ENCODE measurements at places on chromosomes 11 and 22. TPM values are rescaled to one million over a fixed set of nuclear protein-coding genes. Genes with fewer than 3 reads are reported as not detected.
A peak's percentile ranks its signal among the peaks of the same experiment; 100 is the strongest.

- no peak for DNase-seq
Observed at GRCh38 chr22:42430528-42431125, 1.6 kb downstream of the NFAM1 start.

Gene TMEM45B
- 2.6 TPM for polyA plus RNA-seq

GRCh38 chr11:86978756-86979608 is 23.8 kb upstream of the FZD4 start:
- DNase-seq, result no peak

Gene RFPL1
- polyA plus RNA-seq, result not detected

DNA sequence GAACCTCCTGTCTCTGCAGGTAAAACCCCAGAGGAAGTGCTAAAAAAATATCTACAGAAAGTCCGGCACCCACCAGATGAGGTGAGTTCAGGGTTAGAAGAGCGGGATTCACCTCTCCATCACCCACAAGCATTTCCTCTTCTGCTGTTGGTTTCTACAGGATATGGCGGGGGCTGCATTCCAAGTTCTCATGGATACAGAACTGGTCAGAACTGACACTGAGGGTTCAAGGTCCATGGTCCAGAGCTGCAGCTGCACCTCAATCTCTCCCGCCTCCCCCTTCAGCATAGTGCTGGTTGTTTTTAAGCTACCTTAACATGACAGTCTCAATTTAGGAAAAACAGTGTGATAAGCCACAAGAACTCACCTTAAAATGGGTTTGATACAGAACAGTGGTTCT is 19.2 kb downstream of the DTX4 start:
- no peak for DNase-seq

Gene VSIG10L2
- polyA plus RNA-seq, result 0.09 TPM

DNA sequence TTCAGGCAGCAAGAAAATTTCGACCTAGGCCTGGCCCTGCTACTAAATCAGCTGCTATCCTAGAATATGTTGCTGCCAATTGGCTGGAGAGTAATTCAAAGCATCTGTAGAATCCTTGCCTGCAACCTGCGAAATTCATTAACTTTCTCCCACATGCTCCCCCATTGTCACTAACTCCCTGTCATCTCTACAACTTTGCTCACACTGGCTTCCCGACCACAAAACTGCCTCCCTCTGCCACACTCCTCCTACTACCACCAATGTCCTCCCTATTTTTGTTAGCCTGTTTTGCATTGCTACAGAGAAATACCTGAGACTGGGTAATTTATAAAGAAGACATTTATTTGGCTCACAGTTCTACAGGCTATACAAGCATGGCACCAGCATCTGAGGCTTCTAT is 570.6 kb downstream of the INSC start:
- DNase-seq, result no peak

GRCh38 chr11:44759743-44760476 is 33.1 kb downstream of the TSPAN18 start:
- no peak for DNase-seq

- no peak for DNase-seq
Observed at GRCh38 chr22:44639891-44640617, 62.0 kb upstream of the PRR5 start.

Gene POU2AF3
- polyA plus RNA-seq, result not detected

GRCh38 chr11:14554959-14555358 is 34.8 kb upstream of the PSMA1 start:
- no peak for DNase-seq

- no peak for DNase-seq
Observed at GRCh38 chr11:108338750-108339149, 115.9 kb downstream of the ATM start.

Gene BTBD18
- not detected for polyA plus RNA-seq

GRCh38 chr22:41943661-41944209 is 3.2 kb downstream of the CENPM start:
- no peak for DNase-seq

GRCh38 chr22:28894334-28894733 is 11.0 kb downstream of the ZNRF3 start:
- DNase-seq, result peak; percentile 38

DNA sequence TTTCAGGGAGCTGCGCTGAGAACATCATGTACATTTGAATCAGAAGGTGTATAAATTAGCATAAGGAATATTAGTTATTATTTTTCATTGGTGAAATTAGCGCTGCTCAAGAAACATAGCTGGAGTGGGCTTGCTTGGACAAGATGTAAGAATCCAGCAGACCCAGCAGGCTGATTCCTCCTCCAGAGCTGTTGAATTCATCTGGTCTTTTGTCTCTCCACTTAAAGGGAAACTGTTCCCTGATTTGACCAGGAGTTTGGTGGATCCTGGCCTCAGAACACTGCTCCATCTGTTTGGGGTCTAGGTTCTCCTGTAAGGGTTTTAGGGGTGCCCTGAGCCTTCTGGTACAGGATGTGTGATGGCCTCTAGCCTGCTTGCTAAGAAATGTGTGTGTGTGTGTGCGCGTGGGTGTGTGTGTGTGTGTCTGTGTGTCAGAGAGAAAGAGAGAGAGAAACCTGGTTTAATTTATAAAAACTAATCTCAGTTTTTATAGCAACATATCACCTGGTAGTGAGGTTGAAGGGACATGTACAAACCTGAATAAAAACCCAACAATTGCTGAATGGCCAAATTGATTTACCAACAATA is 8.3 kb upstream of the SORL1 start:
- DNase-seq, result no peak

GRCh38 chr11:110035357-110035756 is 57.8 kb upstream of the ZC3H12C start:
- no peak for DNase-seq

Gene FREY1
- 0.32 TPM for polyA plus RNA-seq

Gene OOSP4B
- not detected for polyA plus RNA-seq

DNA sequence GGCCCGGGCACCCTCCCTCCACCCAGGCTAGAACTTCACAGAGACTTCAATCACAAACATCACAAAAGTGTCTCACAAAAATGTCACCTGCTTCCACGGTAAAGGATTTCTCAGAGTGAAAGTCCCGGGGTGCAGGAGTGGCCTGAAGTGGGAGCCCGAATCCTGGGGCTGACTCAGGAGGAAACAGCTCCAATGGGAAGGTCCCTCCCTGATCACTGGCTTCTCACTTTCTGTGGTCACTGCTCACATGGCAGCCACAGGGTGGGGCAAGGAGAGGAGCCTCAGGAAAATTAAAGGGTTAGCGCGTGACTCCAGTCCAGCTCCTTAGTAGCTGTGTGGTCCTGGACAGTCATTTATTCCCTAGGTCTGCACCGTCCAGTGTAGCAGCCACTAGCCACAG is 564.5 kb upstream of the B3GAT1 start:
- no peak for DNase-seq

Gene MS4A15
- polyA plus RNA-seq, result not detected

- DNase-seq, result no peak
Observed at GRCh38 chr11:46026606-46027293, 94.5 kb downstream of the PHF21A start.

DNA sequence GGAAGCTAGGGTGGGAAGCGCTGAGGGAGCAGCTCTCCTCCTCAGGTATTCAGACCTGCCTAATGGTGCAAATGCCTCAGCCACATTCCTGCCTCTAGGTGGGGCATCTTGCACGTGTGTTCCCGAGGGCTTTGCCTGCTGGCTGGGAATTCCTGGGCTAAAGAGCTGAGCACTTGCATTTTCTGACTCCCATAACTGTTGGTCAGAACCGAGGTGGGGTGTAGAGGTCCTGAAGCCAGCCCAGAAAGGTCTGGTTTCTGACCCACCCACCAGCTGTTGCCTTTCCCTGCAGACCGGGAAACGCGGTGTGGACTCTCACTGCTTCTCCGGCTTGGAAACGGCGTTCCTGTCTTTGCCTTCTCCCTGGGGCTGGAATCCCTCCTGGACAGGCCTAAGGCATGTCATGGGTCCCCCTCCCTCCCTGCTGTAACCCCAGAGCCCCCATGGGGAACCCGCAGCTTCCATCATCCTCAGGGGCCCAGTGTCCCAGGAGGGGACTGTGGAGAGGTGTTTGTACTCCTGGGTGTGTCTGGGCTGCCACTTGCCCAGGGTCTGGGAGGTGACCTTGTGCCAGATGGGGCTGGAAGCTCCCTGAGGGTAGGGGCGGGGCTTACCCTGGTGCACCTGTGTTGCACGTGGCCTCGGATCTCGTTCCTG is 24.0 kb upstream of the SMIM38 start:
- DNase-seq, result peak; percentile 58

DNA sequence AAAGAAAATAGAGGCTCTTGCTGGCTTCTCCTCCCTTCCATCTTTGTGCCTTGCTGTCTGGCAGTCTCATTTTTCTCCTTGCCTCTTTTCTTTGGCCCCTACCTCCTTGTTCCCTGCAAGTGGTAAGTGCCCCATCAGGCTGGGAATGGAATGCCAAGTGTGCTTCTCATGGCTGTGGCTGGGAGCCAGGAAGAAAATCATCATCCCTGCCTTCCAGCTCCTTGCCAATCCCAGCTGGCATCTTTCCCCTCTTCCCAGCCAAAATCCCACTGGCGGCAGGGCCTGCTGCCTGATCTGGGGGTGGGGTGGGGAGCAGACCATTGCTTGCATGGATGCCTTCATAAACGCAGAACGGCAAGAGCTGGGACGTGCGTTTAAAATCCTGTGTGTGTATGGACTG is 27.0 kb upstream of the SLC25A18 start:
- DNase-seq, result no peak

Gene OR8D1
- not detected for polyA plus RNA-seq

DNA sequence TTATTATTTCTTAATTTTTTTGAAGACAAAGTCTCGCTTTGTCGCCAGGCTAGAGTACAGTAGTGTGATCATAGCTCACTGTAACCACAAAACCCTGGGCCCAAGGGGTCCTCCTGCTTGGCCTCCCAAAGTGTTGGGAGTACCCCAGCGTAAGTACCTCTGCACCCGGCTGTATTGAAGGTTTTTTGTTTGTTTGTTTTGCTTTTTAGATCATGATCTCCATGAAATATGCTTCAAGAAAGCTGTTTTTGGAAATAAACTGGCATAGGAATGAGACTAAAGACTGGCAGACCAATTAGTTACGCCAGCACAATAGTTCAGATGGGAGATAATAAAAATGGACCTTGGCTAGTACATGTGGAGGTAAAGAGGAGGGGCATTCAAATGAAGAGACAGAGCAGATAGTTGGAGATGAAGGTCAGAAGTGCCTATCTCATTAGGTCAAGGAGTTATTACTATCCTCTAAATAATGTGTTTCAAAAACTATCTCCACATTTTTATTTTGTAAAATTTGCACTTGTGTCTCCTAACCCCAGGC is 4.1 kb upstream of the MRPL48 start:
- no peak for DNase-seq

DNA sequence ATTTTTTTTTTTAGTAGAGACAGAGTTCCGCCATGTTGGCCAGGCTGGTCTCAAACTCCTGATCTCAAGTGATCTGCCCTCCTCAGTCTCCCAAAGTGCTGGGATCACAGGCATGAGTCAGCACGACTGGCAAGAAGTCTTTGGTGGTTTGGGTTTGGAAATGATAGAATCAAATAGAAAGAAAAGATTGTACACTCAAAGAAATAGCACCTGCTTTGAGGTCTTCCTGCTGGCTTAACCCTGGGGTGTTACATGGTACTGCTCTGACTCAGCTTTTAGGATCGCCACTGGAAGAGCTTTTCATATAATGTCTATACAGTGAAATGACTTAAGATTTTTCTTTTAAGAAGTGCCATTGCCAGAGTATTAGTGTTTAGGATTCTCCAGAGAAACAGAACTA is 50.2 kb downstream of the JAM3 start:
- peak; percentile 63 for DNase-seq

Gene KCNJ1
- polyA plus RNA-seq, result 0.06 TPM

- no peak for DNase-seq
Observed at GRCh38 chr22:38454353-38455075, 485 bp downstream of the KCNJ4 start.

DNA sequence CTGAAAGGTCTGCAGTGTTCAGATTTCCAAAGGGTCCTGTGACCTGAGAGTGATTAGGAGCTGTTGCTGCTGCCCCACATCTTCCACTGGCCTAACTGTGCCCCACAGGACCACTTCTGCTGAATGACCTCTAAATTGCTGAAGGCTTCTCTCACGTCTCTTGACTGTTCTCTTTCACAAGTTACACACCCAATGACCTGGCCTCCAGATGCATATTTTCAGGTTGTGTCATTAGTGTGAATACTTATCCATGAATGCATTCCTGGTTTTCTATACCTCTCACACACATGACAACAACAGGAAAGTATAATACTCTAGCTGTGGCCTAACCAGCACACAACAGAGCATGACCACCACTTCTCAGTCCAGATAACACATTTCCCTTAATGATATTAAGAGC is 15.4 kb downstream of the PRR14L start:
- peak; percentile 11 for DNase-seq

- no peak for DNase-seq
Observed at GRCh38 chr11:73949246-73949645, 1.6 kb upstream of the DNAJB13 start.

GRCh38 chr11:127564810-127565209 is 564.2 kb upstream of the KIRREL3 start:
- no peak for DNase-seq

GRCh38 chr22:27874185-27874584 is 44.9 kb downstream of the PITPNB start:
- DNase-seq, result no peak

Gene RAG2
- not detected for polyA plus RNA-seq

DNA sequence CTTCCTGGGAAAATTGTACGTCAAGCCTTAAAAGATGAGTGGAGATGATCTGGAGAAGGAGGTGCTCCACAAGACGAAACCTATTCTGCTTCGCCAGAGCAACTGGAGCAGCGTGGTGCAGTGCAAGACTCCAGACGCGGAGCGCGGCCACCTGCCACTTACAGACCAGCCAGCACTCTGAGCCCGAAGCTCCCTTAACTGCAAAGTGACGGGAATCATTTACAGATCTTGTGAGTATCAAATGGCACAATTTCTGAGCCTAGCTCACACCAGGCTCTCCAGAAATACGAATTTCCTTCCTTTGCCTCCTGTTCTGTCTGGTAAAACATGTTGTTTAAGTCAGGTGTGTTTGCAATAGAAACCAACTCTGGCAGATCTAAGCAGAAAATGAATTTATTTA is 369.3 kb downstream of the CADM1 start:
- no peak for DNase-seq

DNA sequence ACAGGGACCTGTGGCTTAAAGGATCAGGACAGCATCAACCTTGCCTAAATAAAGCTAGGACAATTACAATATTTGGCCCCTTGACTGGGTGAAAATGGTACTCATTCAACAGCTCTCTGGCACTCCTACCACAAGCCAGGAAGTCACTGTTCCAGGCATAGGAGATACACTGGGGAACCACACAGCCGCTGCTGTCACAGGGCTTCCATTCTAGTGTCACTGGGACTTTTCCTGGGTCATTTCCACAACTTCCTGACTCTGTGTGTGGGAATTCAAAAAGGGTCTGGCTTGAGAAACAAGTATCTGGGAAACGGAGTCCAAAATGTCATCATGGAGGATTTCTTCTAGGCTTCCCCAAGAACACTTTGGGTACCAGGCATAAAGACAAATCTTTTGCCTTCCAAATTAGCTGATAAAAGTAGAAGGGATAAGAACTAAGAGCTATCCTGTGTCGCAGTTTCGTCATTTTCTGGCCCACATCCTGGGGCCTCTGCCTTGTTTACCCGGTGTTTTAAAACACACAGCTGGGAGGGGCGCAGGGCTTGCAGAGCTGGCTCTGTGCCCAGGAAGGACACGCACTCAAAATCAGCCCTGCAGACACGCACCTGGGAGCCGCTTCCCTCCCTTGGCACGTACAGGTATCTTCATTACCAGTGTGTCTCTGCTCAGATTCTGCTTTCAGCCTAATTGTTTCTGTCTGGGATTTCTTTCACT is 38.0 kb downstream of the TMEM45B start:
- peak; percentile 64 for DNase-seq

- DNase-seq, result no peak
Observed at GRCh38 chr11:125959931-125960330, 14.1 kb downstream of the VSIG10L2 start.
